WTC11 (cell line): ENCODE measurements at places on chromosomes 5 and 9.
A peak's percentile ranks its signal among the peaks of the same experiment; 100 is the strongest.

DNA sequence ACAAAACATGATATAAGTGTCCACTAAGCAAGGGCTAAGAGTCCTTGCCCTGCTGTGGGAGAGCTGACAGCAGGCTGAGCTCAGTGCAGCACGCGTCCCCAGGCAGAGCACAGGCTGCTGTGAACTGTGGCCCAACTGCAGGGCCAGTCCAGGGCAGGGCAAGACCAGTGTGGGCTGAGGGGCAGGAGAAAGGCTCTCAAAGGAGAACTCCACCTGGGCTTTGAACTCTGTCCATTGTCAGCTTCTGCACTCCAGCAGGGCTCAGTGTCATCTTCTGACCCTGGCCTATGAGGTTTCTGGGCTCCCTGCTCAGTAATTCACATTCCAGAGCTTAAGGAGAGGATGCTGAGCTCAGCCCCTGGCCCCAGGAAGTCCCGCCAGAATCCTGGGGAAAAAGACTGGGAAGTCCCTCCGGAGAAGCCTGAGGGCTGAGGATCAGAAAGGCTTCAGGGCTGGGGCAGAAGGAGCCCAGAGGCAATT is 37.4 kb downstream of the LHFPL2 start:
- peak; percentile 57 for DNase-seq

GRCh38 chr9:134546246-134546731 is 95.3 kb upstream of the COL5A1 start:
- DNase-seq = no peak

GRCh38 chr5:174532455-174533453 is 191.6 kb upstream of the MSX2 start:
- peak; percentile 75 for DNase-seq

GRCh38 chr5:128681096-128681495 is 143.1 kb upstream of the FBN2 start:
- no peak for DNase-seq

- no peak for DNase-seq
These were observed 214.9 kb upstream of the TBCA start for GRCh38 chr5:77991084-77991483.

- DNase-seq = no peak
These were observed 45.5 kb downstream of the TENT4A start for GRCh38 chr5:6758706-6759105.

DNA sequence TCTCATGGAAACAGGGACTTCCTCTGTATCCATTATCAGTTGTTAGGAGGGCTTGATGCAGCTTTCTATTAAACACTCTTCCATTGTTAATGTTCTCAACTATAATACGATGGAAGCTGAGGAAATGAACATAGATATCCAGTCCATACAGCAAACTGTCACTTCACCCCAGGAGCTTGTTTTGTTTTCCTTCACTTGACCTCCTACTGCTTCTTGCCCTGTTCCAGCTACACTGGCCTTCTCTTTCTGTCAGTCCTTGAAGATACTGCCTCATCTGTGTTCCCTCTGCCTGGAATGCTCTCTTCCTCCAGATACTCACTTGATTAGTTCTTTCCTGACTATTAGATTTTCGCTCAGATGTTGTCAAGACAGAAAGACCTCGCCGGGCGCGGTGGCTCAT is 17.1 kb downstream of the CTNNA1 start:
- DNase-seq = no peak

DNA sequence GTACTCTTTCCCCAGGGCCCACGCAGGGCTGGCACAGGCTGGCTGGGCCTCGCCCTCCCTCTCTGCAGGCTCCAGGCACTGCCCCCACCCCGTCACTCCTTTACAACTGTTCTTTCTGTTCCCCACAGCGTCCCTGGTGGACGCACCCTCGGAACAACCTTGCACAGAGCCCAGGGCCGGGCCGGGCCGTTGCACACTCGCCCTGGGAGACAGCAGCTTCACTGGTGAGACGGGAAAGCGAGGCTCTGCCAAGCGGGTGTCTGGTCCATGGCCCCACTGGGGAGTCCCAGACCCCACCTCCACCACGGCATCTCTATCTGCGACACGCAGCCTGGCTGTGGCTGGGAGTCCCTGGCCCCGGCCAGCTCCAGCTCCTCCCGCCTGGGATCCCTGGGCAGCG is 18.4 kb upstream of the QSOX2 start:
- no peak for DNase-seq

GRCh38 chr5:180067986-180068385 is 3.6 kb downstream of the RNF130 start:
- no peak for DNase-seq

- no peak for DNase-seq
These were observed 40.3 kb upstream of the ANKRD55 start for GRCh38 chr5:56273376-56273955.

GRCh38 chr9:131346559-131346958 is 47.3 kb upstream of the PRRC2B start:
- no peak for DNase-seq

- no peak for DNase-seq
These were observed 91.8 kb upstream of the DAPK1 start for GRCh38 chr9:87405677-87406542.

DNA sequence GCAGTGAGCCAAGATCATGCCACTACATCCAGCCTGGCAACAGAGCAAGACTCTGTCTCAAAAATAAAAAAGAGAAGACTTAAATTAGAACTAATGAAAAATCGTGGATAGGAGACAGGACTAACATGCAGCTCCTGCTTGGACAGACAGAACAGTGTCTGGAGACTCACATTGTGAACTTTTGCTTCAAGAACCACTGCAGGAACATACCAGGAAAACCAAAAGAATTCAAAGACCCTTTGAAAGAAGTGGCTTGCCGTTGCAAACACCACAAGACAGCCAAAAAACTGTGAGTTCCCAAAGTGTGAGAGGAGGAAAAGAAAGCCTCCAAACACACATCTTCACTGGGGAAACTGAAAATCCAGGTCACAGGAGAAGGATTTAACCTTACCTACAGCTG is 48.8 kb upstream of the SNAPC3 start:
- no peak for DNase-seq

GRCh38 chr5:165138236-165138635 is 1632.8 kb downstream of the MAT2B start:
- no peak for DNase-seq

DNA sequence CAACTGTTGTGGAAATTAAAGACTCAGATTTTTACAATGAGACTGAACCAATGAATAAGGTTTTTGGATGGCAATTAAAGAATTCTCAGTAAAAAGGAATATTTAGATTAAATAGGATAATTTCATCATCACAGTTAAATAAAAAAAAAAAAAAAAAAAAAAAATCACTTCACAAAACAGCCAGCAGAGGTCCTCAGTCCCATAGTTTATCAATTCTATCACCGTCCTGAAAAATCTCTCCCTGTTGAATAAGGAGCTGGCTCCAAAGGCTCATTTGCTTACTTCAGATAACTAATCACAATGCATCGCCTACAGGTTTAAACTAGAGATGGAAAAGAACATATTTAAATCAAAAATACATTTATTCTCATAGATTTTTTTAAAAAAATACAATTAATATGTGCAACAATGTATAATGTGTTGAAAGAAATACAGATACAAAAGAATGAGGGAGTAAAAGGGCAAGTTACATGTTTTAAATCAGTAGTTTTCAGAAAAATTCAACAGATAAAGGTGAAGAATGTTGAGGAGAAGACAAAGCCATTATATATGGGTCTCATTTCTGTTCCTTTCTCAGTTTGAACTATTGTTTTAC is 175.8 kb upstream of the CHD1 start:
- no peak for DNase-seq

DNA sequence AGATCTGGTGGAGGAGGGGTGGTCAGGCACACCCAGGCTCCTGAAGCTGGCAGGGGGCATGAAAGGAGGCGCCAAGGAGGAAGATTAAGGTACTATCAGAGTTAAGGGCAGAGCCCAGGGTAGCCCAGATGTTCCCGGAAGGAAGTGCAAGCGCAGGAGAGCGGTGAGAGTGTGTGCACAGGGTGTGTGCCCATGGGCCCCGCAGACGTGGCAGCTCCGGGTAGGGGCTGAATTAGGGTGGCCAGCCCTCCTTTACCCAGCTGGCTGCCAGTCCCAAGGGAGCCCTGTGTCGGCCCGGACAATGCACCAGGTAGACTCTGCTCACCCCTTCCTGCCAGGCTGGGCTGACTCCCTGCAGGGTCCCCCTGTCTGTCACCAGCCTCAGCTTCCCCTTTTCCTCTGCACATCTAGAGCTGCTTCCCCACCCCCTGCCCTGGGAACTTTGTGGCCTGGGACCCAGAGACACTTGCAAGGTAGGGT is at the start of gene SMIM33:
TSS of gene SMIM33 (plus strand) at position 184 of the 480 bp plus-strand sequence. CDS start at position 302, 118 bp downstream.
- no peak for DNase-seq

- DNase-seq = no peak
These were observed 38.6 kb downstream of the BOD1 start for GRCh38 chr5:173577817-173578216.

GRCh38 chr9:71509054-71509453 is 259.3 kb downstream of the CEMIP2 start:
- no peak for DNase-seq

DNA sequence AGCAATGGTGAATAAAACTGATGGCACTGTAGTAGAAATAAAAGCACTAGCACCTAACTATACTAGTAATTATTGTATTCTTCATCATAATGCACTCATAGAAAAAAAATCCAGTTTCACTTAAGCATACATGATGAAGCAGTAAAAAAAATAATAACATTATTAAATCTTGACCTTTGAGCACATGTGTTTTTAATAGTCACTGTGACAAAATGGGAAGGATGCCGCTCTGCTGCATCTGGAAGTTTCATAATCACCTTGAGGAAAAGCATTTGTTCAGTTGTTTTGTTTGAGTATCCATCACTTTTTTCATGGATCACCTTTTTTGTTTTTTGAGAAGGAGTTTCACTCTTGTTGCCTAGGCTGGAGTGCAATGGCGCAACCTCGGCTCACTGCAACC is 13.2 kb downstream of the OR2K2 start:
- no peak for DNase-seq

GRCh38 chr5:4078544-4078943 is 482.9 kb downstream of the IRX1 start:
- no peak for DNase-seq

DNA sequence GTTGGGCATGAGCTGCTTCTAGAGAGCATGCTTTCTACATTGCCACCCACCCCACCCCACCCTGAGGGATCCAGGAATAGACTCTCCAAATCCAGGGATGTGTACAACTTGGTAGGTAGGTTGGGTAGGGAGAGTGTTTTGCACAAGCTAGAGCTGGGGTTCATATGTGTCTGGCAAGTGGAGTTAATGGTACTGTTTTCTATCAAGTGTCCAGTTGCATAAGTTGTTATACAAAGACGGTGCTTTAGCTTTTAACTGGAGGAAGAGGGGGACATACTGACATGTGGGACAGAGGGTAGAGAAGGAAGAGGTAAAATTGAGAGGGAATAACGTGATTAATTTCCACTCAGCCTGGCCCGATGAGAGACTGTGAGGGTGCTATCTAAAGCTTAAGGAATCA is 51.0 kb upstream of the TNC start:
- no peak for DNase-seq

- no peak for DNase-seq
These were observed 295.8 kb downstream of the DEPDC1B start for GRCh38 chr5:60404171-60404570.

- no peak for DNase-seq
These were observed 46.3 kb downstream of the UBE2QL1 start for GRCh38 chr5:6494939-6495338.

DNA sequence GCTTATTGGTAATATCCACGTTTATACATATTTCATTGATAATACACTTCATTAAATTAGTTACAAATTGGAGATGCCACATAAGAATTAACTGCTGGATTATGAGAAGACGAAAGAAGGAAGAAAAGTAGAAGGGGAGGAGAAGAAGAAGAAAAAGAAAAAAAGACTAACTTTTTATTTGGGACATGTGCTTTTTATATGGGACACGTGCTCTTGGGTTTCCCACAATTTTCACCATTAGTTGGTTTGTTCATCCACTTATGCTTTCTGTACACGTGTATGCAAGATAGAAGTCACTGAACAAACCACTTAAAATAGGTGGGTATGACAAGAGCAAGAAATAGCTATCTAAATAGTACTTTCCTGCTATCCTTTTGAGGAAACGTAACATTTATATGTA is 98.6 kb downstream of the MRPS30 start:
- DNase-seq = no peak

DNA sequence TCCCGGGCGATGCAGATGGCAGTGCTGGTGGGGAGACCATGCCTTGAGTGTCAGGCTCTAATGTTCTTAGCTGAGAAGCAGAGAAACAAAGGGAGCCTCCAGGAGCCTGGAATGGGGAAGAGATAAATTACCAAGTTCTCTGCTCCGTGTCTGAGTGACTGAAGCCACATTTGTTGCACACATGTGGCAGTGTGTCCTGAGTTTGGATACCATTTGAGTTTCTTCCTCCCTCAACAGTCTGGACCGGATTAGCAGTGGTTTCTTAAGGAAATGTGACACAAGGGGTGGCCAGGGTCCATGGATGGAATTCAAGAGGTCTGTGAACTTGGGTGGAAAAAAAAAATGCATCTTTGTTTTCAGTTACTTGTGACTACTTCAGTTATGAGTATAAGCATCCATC is 50.7 kb upstream of the GARNL3 start:
- no peak for DNase-seq

GRCh38 chr5:82312373-82312856 is 34.3 kb upstream of the RPS23 start:
- DNase-seq = peak; percentile 73

- DNase-seq = no peak
These were observed 99.5 kb upstream of the FBXL17 start for GRCh38 chr5:108481355-108481931.

DNA sequence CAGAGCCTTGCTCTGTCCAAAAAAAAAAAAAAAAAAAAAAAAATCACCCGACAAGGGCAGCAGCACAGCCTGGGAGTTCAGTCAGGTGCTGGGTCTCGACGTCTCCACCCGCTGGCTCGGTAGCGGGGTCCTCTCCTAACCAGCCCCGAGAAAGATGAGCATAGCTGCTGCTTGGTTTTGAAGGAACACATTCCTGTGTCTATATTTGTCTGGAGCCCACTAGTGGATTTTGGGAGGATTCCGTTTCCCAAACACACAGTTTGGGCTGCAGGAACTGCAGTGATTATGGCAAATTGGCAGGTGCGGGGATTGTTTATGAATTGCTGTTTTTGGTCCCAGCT is 1.2 kb downstream of the OTULINL start:
- no peak for DNase-seq

DNA sequence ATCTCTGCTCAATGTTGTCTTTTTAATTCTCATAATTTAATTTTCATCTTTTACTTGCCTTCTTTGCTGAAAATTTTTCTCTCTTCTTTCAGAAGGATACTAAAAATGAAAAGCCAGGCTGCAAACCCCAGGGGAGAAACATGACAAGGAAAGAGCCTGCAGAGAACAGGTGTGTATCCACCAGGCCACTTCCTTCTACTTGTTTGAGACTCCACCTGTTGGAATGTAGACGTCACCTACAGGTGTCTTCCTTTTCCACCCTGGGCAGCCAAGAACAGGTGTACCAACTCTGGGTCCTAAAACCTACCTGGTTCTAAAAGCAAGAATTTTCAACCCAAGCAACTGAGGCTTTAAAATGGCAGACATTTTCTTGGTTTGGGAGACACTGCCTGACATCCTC is 166.8 kb downstream of the ATP10B start:
- no peak for DNase-seq

- no peak for DNase-seq
These were observed 27.8 kb upstream of the GDNF start for GRCh38 chr5:37867654-37868053.
